ENCODE measurements at places on chromosomes 3 and 15.
A peak's percentile ranks its signal among the peaks of the same experiment; 100 is the strongest.

GRCh38 chr3:114223143-114223542 lies 14.2 kb downstream of the ZNF80 start:
- no peak for DNase-seq

DNA sequence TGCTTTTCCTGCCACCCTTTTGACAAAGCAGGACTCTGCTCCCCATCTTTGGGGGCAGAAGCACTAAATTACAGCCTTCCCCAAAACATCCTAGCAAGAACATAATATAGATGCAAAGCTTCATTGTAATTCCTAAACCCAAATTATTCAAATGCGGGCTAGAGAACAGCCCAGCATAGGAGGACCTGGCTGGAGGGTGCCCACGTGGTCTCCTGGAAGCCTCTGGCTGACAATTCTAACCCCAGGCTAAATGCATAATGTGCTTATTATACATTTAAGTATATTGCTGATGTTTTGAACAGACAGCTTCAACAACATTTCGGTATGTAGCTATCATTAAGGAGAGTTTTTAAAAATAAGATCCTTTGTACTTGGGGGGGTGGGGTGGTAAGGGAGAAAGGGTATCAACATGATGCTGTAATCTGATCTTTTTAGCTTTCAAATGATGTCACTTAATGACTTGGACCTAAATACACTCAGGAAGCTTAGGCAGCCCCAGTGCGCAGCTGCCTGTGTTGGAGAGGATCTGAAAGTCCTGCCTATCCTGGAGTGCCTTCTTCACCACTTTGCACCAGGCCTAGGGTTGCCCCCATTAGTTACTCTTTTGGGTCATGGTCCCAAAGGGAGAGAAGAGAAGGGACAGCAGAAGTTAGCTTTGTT lies 57.2 kb upstream of the USP3 start:
- no peak for DNase-seq

DNA sequence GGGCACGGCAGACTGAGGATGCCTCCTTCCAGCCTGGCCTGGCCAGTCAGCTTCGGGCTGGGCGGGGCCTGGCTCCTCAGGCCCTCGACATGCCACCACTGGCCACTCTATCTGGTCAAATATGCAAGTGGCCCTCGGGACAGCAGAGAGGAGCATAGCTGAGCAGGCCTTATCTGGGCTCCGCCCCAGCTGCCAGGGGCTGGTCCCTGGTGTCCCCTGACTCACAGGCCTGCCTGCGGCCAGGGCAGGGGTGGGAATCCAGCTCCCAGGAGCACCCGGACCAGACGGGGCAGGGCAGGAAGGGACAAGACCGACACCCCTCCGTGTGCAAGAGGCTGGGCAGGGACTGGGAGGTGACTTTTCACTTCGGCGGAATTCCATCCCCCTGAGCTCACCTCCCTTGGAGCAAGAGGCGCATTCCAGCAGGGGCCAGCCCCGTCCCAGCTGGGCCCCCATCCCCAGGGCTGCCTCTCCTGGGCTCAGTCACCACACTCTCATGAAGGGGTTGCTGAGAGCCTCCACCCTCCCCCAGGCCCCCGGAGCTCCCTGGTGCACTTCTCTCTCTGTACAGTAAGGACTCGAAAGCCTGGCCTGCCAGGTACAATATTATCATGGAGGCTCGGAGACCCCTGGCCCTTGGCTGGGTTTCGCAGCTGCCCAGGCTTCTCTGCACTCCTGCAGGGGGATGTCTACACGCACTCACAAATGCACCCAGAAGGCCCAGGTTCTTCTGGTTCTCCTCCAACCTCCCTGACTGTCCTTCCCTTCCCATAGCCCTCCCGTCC lies 29.5 kb downstream of the WNT7A start:
- no peak for DNase-seq

DNA sequence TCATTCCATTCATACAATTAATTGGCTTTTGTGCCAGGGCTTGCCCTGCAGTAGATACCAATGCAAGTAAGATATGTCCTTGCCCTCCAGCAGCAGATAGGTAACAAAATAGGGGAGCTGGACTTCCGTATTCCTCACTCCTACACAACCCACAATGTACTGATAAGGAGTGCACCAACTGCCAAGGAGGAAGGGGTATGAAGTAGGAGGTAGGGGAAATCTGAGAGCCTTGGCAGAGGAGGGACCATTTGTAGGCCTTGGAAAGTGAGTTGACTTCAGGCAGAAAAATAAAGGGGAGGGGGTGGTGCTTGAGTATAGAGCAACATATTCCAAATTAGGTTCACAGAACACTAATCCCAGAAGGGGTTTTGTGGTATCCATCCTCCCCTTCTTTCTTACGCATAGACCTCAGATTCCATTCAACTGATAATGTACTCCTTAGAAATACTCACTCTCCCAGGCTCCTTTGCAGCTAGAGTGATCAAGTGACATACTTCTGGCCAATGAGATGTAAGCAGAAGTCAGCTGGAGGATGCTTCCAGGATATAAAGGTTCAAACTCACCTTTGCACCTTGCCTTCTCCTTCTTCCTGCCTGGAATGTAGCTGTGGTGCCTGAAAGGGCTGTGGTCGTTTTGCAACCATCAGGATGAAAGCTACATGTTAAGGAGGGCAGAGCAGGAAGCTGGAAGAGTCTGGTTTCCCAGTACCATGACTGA lies 127.1 kb upstream of the SMAD3 start:
- DNase-seq: no peak

- DNase-seq: no peak
Measured at GRCh38 chr3:44991326-44991725, 15.3 kb downstream of the EXOSC7 start.

GRCh38 chr3:153245661-153246060 lies 83.6 kb downstream of the RAP2B start:
- DNase-seq: no peak

DNA sequence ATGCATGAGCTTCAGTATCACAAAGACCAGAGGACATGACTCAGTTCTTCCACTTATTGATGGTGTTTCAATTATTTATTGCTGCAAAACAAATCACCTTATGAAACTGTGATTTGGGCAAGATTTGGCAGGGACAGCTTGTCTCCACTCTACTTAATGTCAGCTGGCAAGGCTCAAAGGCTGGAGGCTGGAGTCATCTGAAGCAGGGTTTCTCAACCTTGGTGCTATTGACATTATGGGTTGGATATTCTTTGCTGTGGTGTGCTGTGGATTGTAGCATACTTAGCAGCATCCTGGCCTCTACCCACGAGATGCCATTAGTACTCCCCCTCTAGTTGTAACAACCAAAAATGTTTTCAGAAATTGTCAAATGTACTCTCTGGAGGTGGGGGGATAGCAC lies 138.8 kb upstream of the PEX5L start:
- no peak for DNase-seq

GRCh38 chr15:90358124-90359033 lies 6.3 kb downstream of the ZNF774 start:
- no peak for DNase-seq

DNA sequence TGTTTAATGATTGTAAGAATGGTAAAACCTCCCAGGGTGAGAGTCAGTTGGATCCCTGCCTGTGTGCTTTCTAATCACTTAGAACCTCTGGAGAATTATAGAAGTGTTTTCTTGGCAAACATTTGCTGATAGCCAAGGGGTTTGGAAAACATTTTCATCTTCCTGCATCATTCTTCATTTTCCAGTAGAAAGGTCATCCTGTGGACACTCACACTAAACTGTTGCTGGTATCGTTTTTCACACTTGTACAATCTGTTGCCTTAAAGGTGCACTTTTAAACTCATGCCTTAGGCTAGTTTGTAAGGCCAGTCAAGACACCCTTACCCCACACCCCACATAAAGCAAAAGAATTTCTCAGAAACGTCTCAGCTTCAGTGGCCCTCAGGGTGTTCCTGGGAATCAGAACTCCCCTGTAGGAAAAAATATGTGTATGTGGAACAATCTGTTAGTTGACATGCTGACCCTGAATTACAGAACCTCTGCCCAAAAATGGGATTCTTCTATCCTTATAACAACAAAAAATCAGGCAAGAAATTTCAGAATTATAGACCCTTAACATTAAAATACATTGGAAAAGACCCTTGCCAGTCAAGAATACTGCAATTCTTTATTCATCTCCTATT lies 5.8 kb upstream of the PLD1 start:
- no peak for DNase-seq

GRCh38 chr3:126448136-126448892 lies 27.4 kb downstream of the ZXDC start:
- DNase-seq: no peak

- no peak for DNase-seq
Measured at GRCh38 chr3:78090382-78090781, 1050.5 kb downstream of the ROBO2 start.

- no peak for DNase-seq
Measured at GRCh38 chr3:44031387-44032380, 210.0 kb upstream of the TOPAZ1 start.

GRCh38 chr15:67587331-67587730 lies 44.8 kb downstream of the MAP2K5 start:
- no peak for DNase-seq

DNA sequence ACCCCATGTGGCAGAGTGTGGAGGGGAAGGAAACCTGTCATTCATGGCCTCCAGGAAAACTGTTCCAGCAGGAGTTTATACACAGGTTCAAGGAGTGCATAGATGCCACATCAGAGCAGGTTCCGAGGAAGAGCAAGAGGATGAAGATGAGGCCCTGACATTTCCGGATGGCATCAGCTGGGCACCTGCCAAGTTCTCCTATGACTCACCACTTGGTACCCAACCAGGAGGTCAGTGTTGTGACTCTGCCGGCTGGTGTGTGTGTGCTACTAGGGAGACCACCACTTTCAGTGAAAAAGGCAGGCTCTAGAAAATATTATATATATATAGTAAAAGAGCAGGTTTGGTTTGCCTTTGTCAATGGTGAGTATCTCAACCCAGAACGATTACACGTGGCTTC lies 69.3 kb downstream of the NTRK3 start:
- DNase-seq: no peak

DNA sequence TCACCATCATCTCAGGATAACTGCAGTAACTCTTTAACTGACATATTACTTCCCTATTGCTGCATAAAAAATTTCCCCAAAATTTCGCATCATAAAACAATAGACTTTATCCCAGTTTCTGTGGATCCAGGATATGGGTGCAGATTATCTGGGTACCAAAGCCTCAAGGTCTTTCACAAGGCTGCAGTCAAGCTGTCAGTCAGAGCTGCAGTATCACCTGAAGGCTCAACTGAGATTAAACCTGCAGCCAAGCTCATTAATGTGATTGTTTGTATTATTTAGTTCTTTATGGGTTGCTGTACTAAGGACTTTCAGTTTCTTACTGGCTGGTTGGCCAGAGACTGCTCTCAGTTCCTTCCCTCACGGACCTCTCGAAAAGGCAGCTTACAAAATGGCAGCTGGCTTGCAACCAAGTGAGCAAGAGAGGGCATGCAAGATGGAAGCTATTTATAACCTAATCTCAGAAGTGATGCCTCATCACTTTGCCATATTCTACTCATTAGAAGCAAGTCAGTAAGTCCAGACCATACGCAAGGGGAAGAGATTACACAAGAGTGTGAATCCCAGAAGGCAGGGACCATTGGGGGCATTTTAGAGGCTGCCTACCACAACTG lies 54.9 kb downstream of the DCUN1D1 start:
- no peak for DNase-seq

- peak; percentile 67 for DNase-seq
Measured at GRCh38 chr3:115099986-115100571, 47.0 kb downstream of the ZBTB20 start.

- DNase-seq: no peak
Measured at GRCh38 chr15:35827141-35827540, 281.2 kb upstream of the DPH6 start.

- DNase-seq: no peak
Measured at GRCh38 chr15:99453637-99454030, 112.2 kb upstream of the MEF2A start.

- no peak for DNase-seq
Measured at GRCh38 chr3:128854475-128854874, 24.9 kb upstream of the ACAD9 start.

DNA sequence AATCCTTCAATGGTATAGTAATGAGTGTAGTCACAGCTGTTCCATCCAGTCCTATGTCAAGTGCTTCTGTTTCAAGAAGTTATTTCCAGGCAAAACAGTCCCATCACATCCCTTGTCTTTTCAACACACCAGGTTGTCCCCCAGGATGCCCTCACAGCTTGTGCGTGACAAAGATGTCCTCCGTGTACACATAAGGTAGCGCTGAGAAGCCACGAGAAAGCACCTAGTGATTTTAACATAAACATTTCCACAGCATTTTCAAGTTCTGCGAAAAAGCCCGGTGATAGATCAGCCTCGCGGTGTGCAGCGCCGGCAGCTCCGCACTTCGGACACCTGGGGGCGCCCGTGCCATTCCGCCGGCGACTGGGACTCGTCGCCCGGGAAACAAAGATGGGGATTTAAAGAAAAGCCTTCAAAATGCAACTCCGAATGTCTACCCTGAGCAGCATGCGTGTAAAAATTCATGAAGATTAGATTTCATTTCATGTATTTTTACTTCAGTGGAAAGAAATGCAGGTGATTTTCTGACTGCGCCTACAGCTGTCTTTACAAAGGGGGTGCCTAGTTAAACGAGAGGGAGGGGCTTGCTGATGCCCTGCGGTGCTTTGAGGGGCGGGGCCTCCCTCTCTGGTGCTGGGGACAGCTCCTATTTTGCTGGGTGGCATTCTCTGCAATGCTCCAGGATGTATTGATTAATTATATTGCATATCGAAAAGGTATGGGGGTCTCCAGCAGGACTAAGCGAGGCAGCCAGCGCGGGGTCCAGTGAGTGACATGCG lies 49.9 kb downstream of the KY start:
- DNase-seq: peak; percentile 45

- peak; percentile 31 for DNase-seq
Measured at GRCh38 chr15:50358845-50359244, 3.8 kb upstream of the GABPB1 start.

GRCh38 chr15:79115986-79116665 lies 25.5 kb upstream of the RASGRF1 start:
- no peak for DNase-seq

GRCh38 chr3:16888785-16889607 lies 4.2 kb downstream of the PLCL2 start:
- DNase-seq: peak; percentile 50

- DNase-seq: no peak
Measured at GRCh38 chr3:56522374-56522773, 34.6 kb upstream of the CCDC66 start.

- no peak for DNase-seq
Measured at GRCh38 chr3:33438881-33439545, 1.2 kb downstream of the UBP1 start.

- no peak for DNase-seq
Measured at GRCh38 chr3:2078821-2079220, 19.8 kb upstream of the CNTN4 start.

DNA sequence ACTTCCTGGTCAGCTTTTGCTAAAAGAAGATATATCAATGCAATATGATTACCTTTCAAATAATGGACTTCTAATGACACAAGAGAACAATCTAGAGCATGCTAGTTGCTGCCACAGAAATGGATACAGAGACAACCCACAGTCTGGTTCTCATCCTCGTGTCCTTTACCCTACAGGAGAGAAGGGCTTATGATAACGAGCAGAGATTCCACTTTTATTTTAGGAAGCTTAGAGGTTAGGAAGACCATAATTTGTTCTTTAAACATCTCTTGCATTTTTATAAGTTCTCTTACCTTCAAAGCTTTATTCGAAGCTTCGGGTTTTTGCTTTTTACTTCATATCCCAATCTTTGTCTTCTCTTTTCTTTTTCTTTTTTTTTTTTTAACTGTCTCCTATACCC lies 39.1 kb downstream of the FILIP1L start:
- no peak for DNase-seq
